ENCODE measurements at places on chromosomes 4 and X.

- DNase-seq: peak; percentile 14
Observed at GRCh38 chr4:51901363-51901762, 58.4 kb downstream of the DCUN1D4 start.

DNA sequence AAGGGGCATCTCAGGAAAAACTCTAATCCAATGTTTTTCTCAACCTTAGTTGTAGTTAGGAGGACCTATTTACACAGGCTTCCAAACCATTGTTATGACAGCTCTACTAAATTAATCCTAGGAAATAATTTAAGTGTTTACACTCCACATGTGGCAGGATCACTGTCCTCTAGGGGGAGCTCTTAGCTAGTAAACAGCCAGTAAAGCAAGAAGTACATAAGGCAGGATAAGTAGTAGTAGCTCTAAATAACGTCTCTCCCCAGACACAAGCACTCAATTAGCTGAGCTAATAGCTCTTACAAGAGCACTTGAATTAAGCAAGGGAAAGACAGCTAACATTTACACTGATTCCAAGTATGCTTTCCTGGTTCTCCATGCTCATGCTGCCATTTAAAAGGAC, 37.3 kb downstream of the NUDT11 start:
- DNase-seq: no peak

- peak; percentile 16 for DNase-seq
Observed at GRCh38 chr4:99885063-99885664, 9.1 kb downstream of the LAMTOR3 start.

DNA sequence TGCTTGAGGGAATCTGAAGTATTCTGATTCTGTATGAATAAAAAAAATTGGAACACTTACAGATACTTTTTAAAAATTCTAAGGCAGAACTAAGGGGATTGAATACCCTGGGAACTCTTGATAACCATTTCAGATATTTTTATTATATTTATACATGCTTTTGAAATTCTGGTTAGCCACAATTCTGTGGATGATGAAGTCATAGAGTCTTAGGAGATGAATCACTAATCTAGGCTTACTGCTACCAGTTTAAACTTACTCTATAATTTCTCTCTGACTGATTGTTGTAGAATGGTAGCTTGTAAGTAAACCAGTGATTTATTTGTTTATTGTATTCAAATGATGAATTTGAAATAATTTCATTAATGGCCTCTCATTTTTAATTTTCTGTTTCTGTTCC, 11.4 kb upstream of the SLAIN2 start:
- no peak for DNase-seq

Measured in Ammon's horn (tissue), 1 donor.